Dorsolateral prefrontal cortex (tissue), 122 donors: ENCODE measurements at places on chromosomes 13 and 19. TPM values are rescaled to one million over a fixed set of nuclear protein-coding genes. Genes with fewer than 3 reads are reported as not detected.

- no peak for DNase-seq
These were observed 102.2 kb upstream of the PEG3 start for GRCh38 chr19:56942756-56943155.

GRCh38 chr13:109100705-109101304 lies 471.4 kb downstream of the MYO16 start:
- no peak for DNase-seq

DNA sequence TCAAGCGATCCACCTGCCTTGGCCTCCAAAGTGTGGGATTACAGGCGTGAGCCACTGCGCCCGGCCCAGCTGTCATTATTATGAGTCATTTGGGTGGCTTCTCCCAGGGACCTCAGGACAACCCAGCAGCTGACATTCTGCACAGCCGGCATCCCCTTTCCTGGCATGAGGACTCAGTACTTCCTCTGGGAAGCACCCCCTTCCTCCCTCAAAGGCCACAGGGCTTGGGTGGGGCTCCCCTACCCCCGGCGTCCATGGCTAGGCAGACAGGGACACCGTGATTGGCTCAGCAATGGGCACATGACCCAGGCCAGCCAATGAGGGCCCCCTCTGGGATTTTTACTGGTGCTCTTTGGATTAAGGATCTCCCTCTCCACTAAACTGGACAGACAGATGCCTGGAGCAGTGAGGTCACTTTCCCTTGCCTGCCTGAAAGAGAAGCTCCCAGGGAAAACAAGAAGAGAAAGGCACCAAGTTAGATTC lies 6.0 kb downstream of the KANK2 start:
- DNase-seq, result no peak

GRCh38 chr19:8654591-8655339 lies 24.3 kb downstream of the NFILZ start:
- DNase-seq, result peak; percentile 27

GRCh38 chr13:28137596-28137995 lies 749 bp upstream of the PAN3 start:
- no peak for DNase-seq

GRCh38 chr19:54173359-54173699 lies 369 bp upstream of the TMC4 start:
- DNase-seq, result no peak

DNA sequence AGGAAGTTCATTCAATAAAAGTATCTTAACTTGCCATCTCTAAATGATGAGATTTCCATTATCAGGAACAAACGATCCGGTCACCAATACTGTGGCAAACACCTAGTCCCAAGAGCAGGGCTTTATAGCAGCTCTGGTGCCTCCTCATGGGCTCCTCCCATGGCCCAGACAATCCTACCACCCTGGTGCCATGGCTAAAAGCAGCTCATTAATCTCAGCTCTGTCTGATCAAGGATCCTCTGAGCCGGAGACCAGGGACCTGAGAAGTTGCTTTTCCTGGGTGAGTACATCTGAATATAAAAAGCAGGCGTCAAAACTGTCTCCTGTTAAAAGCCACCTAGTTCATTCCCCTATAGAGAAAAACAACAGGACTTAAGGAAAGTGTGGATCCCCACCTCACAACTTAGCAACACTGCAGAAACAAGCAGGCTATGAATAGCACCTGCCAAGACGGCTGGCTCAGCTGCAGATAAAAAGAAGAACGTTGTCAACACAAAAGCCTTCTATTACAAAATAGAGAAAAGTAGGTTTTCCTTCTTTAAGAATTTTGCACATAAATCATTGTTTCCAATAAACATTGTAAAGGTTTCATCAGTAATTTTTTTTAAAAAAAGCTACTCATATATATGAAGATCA lies 30.3 kb downstream of the TSHZ3 start:
- no peak for DNase-seq

DNA sequence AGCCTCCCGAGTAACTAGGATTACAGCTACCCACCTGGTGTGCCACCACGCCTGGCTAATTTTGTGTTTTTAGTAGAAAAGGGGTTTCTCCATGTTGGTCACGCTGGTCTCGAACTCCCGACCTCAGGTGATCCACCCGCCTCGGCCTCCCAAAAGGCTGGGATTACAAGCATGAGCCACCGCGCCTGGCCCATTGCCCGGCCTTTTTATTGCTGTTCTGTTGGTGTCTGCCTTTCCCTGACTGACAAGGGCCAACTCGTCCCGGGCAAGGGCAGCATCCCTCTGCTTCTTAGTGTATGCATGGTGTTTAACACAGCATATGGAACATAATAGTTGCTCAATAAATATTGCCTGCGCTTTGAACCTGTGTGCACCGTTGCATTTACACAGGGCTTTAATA lies 6.2 kb upstream of the RETN start:
- no peak for DNase-seq

GRCh38 chr19:58559275-58560006 lies 1.0 kb upstream of the UBE2M start:
- peak; percentile 86 for DNase-seq

GRCh38 chr13:35865341-35866240 lies 265.6 kb downstream of the DCLK1 start:
- no peak for DNase-seq

DNA sequence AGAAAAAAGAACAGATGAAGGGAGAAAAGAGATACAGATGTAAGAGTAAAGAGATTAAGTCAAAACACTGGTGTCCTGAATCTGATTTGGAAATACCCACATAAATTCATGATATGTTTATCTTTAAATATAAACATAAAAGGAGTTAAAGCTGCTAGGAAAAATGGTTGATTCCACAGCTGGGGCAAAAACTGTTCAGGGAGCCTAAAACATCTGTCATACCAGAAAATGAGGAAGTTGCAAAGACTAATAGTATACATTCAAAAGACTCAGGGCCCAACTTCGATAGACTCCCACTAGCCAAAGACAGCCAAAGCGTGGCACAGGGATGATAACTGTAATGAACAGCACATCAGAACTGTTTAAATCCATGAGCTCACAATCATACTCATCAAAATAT lies 62.0 kb downstream of the ABCC4 start:
- DNase-seq, result no peak

- DNase-seq, result no peak
These were observed 28.1 kb downstream of the GPX4 start for GRCh38 chr19:1131718-1132551.

DNA sequence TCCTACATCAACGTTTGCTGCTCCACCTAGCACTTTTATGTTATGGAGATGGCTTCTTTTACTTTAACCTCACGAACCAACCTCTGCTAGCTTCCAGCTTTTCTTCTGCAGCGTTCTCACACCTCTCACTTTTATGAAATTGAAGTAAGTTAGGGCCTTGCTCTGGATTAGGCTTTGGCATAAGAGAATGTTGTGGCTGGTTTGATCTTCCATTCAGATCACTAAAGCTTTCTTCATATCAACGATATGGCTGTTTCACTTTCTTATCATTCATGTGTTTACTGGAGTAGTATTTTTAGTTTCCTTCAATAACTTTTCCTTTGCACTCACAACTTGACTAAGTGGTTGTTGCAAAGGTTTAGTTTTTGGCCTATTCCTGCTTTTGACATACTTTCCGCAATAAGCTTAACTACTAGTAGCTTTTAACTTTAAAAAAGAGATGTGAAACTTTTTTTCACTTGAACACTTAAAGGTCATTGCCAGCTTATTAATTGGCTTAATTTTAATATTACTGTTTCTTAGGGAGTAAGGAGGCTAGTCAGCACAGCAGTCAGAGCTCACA lies 60.0 kb upstream of the SPRY2 start:
- no peak for DNase-seq

GRCh38 chr13:80265348-80265747 lies 75.6 kb downstream of the SPRY2 start:
- DNase-seq, result no peak

- DNase-seq, result peak; percentile 38
These were observed 3.9 kb upstream of the PLPP2 start for GRCh38 chr19:294946-295686.

- DNase-seq, result peak; percentile 72
These were observed at the start of gene RB1 for GRCh38 chr13:48303359-48304142. RB1 (plus strand) TSS chr13:48303751; CDS start chr13:48303913, 162 bp downstream.

- no peak for DNase-seq
These were observed 21.6 kb upstream of the MRI1 start for GRCh38 chr19:13742756-13743155.

DNA sequence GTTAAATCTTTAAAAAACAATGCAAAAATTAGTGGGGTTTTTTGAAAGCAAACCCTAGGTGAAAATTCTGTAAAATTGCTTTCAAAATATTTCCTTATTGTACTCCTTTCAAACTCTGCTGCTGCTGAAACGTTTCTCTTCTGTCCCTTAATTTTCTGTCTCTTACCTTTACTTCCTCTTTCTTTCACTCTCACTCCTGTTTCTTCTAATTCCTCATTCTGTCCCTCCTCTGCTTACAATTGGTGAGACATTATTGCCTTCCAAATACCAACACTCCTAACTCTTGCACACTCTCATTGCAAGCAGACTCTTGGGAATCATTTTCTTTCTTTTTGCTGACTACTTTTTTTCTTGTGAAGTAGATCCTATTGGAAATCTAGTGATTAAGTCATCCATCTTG lies 685.6 kb upstream of the SLITRK1 start:
- no peak for DNase-seq

DNA sequence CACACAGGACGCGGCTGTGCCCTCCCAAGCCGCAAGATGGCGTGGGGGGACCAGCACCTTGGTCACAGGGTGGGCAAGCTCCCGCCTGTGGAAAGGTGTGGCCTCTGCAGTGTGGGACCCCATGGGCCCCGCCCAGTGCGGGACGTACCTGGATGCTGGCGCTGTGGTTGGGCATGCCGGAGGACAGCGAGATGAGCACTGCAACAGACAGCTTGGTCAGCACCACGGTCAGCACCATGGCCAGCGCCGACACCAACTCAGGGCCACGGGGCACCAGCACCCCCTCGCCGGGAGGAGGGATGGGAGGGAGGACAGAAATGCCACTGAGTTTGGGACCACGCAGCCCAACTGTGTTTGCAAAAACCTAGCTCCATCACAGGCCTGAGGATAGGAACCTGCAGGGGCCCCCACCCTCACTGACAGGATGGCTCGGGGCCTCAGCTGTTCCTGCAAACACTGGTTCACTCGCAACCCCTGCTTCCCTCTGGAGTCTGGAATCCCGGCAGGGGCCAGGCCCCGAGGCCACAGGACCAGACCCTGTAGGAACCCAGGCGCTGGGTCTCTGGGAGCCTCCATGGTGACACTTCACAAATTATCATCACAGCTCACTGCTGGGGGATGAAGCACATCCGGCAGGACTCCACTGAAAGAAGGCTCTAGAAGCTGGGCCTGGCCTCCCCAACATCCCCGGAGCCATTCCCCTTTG lies 27.1 kb downstream of the IZUMO4 start:
- DNase-seq, result no peak

GRCh38 chr19:21202865-21203494 lies 61.1 kb downstream of the ZNF431 start:
- no peak for DNase-seq

DNA sequence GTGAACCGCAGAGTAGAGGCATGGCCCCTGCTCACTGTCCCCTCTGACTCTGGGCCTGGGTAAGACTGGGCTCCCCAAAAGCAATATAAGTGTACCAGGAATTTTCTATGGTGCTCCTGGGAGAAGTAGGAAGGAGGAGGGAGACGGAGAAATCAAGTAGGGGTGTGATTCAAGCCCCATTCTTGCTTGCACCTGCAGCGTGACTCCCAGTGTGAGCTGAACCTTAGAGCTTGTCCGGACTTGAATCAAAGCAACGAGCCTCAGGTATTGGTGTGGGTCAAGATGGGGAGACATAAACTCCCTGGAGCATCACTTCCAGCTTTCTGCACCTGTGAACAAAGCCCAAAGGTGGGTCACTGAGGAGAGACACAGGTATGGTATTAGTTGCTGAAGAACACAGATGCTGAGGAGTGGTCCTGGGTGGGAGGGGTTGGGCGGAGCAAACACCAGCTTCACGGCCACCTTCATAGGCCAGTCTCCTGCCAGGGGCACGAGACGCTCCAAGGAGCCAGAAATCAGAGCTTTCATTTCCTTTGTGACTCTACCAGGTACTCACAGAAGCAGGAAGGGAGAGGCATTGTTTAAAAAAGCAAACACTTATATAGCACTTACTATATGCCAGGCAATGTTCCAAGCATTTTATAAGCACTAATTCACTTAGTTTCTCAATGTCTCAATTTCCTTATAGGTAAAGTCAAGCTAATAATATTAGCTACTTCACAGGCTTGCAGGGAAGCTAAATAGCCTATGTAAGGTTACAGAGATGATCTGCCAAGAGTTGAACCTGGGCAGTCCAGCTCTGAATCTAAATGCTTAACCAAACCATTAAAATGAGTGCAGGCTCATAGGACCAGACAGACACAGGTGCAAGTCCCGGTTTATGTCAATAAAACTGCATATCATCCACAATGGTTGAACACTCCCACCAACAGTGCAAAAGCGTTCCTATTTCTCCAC lies 775.3 kb downstream of the UQCRFS1 start:
- DNase-seq, result no peak

- DNase-seq, result no peak
These were observed 175.8 kb downstream of the TDRD3 start for GRCh38 chr13:60572855-60573254.

PAN3 gene
- total RNA-seq, result 32.1 TPM

TLE6 gene
- total RNA-seq, result 1.1 TPM

FFAR3 gene
- 0.39 TPM for total RNA-seq
